Stimulated activated CD8-positive, alpha-beta memory T cell treated with anti-CD3 and anti-CD28 coated beads, Interleukin-4, amount 100 ng/mL, for 1 hour (primary cell): ENCODE measurements at places on chromosomes 6 and 20.

GRCh38 chr6:148074291-148074690 lies 268.3 kb upstream of the SASH1 start:
- DNase-seq: no peak

- no peak for DNase-seq
Observed at GRCh38 chr6:14582749-14583148, 465.2 kb downstream of the CD83 start.

DNA sequence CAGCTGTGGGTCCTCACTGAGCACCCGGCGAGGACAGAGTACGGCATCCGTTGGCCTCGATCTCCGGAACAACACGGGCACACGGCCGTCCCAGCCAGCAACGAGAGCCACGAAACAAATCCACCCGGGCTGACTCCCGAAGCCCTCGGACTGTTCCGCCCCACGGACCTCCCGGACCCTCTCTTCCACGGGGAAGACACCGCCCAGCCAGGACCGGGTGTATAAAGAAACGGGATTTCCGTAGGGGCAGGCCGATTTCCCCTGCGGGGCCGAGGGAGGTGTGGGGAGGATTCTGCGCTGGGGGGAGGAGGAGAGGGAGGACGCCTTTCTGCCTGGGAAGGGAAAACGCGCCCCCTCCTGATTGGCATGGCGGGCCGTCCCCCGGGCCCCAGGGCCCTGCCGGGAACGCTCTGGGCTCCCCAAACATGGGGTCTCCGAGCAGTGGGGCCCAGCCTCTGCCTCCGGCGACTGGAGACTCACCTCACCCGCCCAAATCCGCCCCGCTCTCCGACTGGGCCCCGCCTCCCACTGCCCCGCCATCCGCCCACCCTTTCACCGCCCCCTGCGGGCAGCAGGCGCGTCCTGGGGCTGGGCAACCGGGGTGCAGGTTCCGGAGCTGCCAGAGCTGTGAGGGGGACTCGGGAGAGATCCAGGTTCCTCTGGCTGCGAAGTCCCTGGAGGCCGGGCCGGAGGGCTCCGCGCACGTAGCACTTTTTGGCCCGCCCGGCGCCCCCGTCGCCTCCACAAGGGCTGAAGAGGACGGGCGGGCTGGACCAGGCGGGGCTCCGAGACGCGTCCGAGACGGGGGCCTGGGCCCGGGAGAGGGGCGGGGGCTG lies 679 bp upstream of the PPDPF start:
- DNase-seq: peak; percentile 47

DNA sequence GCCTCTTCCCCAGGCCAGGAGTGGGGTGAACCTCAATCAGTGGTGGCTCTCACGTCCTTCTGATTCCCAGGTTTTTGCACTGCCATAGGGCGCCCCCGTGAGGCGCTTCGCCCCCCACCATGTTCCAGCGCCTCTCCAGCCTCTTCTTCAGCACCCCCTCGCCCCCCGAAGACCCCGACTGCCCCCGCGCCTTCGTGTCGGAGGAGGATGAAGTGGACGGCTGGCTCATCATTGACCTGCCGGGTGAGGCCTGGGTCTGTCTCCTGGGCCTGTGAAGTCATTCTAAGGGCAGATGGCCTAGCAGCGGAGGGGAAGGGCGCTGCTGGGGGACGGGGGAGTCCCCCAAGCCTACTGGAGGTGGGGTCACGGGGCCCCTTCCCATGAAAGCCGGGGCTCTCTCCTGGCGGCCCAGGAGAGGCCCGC lies 4.5 kb downstream of the TP53INP2 start:
- DNase-seq: peak; percentile 21

DNA sequence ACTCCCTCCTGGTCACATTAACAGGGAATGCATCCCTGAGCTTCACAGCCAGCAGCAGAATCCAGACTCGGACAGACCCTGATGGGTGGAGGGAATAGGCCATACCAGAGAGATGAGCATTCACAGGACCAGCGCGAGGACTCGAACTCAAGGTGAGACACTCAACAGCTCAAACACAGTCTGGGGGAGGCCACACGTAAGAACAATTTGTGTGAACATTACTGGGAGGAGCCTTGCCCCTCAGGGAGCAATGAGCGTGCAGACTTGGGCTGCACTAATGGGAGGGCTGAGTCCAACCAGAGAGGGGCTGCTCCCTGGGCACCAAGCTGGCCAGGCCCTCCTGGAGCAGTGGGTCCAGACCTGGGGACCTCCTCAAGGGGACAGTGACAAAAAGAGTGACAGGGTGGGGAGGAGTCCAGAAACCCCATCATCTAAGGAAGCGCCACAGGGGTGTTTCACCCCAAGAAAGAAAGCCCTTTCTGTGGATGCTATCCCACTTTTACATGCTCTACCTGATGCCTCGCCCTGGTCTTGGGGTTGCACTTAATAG lies 118.4 kb downstream of the MRPL14 start:
- DNase-seq: no peak

DNA sequence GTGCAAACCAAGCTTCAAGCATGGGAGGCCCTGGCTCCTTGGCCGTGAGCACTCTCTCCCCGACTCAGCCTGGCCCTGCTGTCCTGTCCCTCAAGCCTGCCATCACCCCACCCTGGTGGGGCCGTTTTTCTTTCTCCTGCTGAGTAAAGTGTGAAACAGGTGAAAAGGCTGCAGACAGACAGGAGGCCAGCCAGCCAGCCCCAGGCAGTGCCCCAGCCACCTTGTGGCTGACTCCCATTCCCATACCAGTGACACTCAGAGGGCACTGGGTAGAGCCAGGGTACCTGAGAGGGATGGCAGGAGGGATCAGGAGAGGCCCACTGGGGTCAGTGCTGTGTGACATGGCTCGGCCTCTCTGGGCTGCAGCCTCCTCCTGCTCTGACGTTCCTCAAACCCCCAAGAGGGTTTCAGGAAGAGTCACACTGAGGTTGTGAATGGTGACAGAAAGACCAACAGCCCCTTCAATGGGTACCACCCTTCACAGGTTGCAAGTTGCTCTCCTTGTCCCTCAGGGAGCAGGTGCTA lies 35.9 kb upstream of the BPIFA2 start:
- DNase-seq: no peak

DNA sequence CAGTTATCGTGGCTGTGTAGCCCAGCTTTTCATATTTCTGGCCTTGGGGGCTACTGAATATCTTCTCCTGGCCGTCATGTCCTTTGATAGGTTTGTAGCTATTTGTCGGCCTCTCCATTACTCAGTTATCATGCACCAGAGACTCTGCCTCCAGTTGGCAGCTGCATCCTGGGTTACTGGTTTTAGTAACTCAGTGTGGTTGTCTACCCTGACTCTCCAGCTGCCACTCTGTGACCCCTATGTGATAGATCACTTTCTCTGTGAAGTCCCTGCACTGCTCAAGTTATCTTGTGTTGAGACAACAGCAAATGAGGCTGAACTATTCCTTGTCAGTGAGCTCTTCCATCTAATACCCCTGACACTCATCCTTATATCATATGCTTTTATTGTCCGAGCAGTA lies 475 bp downstream of the OR2B6 start:
- no peak for DNase-seq

DNA sequence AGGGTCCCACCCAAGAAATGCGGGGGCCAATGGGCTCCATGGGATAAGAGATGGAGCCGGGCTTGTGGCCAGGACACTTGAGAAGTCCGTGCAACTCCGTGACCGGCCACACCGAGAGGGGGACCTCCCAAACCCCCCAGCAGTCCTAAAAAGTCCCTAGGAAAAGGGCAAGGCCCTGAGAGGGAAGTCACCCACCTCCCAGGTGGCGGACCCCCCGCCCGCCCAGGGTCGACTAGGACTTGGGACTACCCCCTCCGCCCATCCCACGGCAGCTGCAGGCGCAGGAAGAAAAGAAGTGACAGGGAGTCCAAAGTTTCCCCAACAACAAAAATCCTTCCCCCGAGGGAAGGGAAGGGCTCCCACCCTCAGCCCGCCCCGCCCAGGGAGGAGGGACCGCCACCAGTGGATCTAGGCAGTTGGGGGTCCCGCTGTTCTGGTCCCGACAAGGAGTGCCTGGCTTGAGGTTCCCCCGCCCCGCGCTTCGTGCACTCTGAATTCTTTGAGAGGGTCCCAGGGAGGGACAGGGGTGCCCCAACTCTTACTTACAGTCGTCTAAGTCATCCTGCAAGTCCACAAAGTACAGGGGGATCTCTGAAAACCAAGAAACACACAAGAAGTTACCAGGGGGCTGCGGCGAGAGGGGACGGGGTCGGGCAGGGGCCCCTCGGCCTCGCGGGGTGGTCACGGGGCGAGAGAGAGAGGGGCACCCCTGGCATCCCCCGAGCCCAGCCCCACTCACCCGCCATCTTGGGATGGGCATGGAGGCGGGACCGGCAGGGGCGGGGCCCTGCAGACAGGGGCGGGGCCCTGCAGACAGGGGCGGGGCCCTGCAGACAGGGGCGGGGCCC lies 611 bp upstream of the RAB22A start:
- no peak for DNase-seq

- DNase-seq: no peak
Observed at GRCh38 chr6:18090349-18090786, 32.1 kb downstream of the NHLRC1 start.

DNA sequence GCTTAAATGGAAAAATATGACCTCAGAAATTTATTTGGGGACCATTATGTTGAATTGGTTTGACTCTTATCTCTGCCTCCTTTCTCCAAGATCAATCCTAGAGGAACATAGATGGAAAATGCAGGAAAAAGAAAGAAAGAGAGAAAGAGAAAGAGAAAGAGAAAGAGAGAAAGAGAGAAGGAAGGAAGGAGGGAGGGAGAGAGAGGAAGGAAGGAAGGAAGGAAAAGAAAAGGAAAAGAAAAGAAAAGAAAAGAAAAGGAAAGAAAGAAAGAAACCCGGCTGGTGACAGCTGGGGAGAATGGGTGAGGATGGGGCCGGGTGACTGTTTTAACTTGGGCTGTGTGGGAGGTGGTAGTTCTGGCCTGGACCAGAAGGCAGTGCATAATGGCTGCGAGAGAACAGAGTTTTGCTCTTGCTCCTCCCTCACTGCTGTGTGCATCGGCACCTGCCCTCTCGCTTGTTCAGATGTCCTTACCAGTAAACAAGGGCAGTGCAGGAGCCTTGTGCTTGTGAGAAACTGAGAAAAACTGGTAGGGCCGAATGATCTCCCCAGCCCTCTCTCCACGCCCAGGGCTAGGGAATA lies 24.7 kb downstream of the GLO1 start:
- DNase-seq: no peak

DNA sequence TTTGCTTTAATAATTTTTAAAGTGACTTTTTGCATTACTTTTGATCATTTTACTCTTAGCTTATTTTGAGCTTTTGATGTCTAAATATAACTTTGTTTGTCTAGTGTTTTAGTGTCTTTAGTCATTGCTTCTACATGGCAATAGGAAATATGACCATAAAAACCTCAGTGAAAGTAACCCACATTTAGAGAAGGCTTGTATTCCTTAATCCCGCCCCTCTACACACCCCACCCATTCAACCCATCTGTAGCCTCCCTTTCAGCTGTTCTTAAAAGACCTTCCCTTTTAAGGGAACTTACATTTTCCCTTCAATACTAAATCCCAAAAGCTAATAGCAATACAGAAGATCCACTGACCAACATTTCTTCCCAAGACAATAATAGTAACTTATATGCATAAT lies 225.4 kb downstream of the LAMA2 start:
- DNase-seq: no peak

DNA sequence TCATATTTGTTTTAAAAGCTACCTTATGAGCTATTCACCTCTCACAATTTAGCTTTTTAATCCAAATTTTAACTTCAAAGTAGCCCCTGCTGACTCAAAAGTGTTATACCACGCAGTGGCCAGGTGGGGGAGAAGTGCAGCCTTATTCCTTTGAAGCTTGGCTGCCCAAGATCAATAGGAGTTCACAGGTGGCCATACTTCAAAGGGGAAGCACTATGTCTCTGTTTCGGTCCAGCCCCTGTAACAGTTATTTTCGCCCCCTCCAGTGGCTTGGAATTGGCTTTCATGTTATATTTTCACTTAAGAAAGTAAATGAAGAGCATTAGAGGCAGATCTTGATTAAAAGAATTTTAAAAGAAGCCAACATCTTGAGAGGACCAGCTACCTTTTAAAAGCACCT lies 608.4 kb downstream of the EPHA7 start:
- no peak for DNase-seq

GRCh38 chr6:15712797-15713196 lies 50.0 kb upstream of the DTNBP1 start:
- DNase-seq: no peak

GRCh38 chr6:116108836-116109235 lies 8.2 kb downstream of the NT5DC1 start:
- no peak for DNase-seq

DNA sequence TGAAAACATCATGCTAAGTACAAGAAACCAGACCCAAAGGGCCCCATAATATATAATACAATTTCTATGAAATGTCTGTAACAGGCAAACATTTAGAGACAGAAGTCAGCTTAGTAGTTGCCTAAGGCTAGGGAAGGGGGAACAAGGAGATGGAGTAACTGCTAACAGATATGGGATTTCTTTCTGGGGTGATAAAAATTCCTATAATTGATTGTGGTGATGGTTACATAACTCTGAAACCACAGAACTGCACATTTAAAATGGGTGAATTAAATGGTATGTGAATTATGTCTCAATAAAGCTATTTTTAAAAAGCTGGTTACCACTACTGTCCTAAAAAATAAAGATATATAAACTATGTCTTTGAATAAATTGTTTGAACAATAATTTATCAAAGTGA lies 3.2 kb downstream of the CEP162 start:
- no peak for DNase-seq

GRCh38 chr6:155130161-155130853 lies 133.5 kb upstream of the CLDN20 start:
- DNase-seq: no peak

GRCh38 chr20:32333988-32334885 lies 23.9 kb upstream of the ASXL1 start:
- no peak for DNase-seq

DNA sequence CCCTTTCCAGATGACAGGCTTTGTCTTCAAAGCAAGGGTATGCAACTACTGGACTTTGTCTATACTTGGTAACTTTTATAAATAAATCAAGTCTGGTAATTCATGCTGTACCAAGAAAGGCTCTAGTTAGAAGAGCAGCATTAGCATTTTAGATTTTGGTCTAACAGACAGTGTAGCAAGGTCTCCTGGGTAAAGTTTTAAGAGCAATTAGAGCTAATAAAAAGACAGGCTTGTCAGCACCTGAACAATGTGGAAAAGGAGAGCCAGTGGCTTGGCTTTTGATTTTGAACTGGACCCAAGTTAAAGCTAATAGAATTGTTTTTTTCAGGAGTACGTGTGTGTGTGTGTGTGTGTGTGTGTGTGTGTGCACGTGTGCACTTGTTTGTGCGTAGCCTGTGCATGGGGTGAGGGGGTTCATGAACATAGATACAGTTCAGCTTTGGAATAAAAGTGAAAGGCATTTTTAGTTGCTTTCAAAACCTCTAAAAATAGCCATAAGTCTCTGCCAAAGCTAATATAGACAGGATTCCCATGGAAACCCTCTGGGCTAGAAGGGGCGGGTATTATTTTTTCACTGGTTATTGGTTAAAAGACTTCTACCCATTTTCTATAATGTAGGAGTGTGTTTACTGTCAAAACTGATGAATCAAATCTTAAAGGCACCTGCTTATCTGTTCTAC lies 138.4 kb downstream of the KCNQ5 start:
- no peak for DNase-seq

- no peak for DNase-seq
Observed at GRCh38 chr20:23910210-23910609, 30.7 kb upstream of the CST5 start.
